Head of caudate nucleus (tissue), 42 donors: ENCODE measurements at places on chromosomes 3 and 15.
A peak's percentile ranks its signal among the peaks of the same experiment; 100 is the strongest.

DNA sequence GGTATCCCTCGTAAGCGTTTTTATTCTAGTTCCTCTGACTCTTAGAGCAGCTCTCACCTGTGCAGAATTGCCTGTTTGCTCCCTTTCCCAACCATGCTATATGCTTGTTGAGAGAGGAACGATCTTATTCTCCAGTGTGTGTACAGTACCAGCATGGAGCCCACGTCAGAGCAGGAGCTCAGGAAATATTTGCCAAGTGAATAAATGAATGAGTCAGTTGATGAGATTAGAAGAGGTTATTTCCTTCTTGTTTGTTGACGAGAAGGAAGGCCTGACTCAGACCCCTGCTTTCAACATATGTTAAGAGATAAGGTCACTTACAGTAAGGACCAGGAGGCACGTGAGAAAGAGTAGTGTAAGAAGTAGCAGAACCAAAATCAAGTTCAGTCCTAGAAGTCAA lies 106.3 kb upstream of the ABHD17C start:
- no peak for DNase-seq

DNA sequence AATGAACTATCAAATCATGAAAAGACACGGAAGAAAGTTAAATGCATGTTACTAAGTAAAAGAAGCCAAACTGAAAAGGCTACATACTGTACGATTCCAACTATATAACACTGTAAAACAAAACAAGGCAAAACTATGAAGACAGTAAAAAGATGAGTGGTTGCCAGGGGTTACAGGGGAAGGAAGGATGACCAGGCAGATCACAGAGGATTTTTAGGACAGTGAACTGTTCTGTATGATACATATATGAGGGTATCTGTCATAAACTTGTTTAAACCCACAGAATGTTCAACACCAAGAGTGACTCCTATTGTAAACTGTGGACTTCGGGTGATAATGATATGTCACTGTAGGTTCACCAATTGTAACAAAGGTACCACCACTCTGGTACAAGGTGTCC lies 60.6 kb downstream of the CHSY1 start:
- DNase-seq, result no peak

- DNase-seq, result no peak
Measured at GRCh38 chr3:102360183-102360860, 74.5 kb upstream of the ZPLD1 start.

- DNase-seq, result no peak
Measured at GRCh38 chr3:45412763-45413162, 24.4 kb downstream of the LARS2 start.

DNA sequence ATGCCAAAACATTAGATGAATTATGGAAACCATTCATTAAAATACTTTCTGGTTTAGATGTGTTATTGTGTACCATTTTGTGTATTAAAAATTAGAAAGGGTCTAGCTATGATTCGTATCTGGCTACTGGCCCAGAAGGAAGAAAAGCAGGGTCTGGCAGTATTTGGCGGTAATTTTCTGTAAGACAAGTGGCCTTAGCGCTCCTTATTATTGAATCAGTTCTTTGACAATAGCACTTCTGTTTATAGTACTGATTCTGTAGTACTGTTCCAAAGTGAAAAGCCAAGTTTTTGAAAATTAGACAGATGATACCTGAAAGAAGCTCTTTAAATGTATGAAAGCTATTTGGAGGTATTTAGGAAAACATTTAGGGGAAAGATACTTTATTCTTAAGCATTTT lies 10.2 kb downstream of the GLCE start:
- no peak for DNase-seq

- DNase-seq, result peak; percentile 50
Measured at GRCh38 chr3:125186261-125186787, 26.2 kb downstream of the SLC12A8 start.

- DNase-seq, result no peak
Measured at GRCh38 chr3:111714305-111714704, 119.2 kb upstream of the ZBED2 start.

- DNase-seq, result no peak
Measured at GRCh38 chr3:58639001-58639400, 27.6 kb downstream of the FAM3D start.

DNA sequence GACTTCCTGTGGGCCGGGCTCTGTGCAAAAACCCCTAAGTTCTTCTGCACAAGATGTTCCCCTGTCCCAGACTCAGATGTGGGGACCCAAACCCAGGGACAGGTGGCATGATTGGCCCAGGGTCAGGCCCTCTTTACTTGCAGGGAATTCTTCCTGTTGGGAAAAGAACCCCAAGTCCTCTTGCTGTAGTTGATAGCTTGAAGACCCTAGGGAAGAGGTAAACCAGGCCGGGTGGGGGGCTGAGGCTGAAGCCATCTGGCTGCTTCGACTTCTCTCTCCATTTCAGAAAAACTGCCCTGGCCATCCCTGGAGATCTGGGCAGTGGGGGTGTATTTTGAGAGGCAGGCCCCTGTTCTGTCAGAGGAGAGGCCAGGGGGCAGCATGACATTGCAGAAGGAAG lies 23.5 kb downstream of the SSUH2 start:
- no peak for DNase-seq

- no peak for DNase-seq
Measured at GRCh38 chr3:29324180-29324651, 43.3 kb downstream of the RBMS3 start.

- DNase-seq, result no peak
Measured at GRCh38 chr3:48957006-48957705, 32.9 kb upstream of the P4HTM start.

- no peak for DNase-seq
Measured at GRCh38 chr3:132829101-132829500, 106.9 kb upstream of the NPHP3 start.

DNA sequence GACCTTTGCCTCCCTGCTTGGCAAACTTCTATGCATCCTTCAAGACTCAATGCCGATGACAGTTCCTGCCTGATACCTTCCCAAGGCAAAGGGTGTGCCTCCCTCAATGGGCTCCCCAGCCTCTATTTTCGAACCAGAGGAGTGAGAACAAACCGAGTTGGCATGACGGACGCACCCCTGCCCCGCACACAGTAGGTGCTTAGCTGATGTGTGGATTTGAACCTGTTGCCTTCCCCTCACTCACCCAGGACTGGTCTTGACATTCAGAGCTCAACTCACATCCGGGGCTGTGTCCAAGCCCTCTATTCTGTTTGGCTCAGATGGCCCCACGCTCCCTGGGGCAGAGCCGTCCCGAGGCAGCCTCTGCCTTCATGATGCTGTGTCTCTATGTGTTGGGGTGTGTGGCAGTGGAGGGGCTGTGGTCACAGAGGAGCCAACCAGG lies 52.2 kb upstream of the SLC6A11 start:
- no peak for DNase-seq

DNA sequence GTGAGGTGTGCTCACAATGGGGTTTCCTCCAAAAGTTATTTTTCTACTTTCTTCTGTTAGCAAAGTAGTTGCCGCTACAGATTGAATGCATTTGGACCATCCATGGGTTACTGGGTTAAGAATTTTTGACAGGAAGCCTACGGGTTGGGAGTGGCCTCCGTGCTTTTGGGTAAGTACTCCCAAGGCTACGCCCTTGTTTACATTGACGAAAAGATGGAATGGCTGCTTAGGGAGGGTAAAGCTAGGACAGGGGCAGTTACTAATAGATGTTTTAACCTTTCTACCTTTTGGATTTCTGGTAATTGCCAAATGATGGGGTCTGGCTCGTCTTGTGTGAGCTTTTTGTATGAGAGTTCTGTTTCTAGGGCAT lies 20.4 kb upstream of the ATG7 start:
- no peak for DNase-seq

- no peak for DNase-seq
Measured at GRCh38 chr3:59535791-59536221, 486.0 kb upstream of the CFAP20DC start.

GRCh38 chr3:128804017-128804810 lies 75.2 kb upstream of the ACAD9 start:
- no peak for DNase-seq

GRCh38 chr3:1172644-1173043 lies 79.8 kb downstream of the CNTN6 start:
- no peak for DNase-seq

GRCh38 chr3:42601896-42602581 lies 1.6 kb downstream of the NKTR start:
- DNase-seq, result no peak

- no peak for DNase-seq
Measured at GRCh38 chr15:70608144-70608543, 155.2 kb downstream of the UACA start.

DNA sequence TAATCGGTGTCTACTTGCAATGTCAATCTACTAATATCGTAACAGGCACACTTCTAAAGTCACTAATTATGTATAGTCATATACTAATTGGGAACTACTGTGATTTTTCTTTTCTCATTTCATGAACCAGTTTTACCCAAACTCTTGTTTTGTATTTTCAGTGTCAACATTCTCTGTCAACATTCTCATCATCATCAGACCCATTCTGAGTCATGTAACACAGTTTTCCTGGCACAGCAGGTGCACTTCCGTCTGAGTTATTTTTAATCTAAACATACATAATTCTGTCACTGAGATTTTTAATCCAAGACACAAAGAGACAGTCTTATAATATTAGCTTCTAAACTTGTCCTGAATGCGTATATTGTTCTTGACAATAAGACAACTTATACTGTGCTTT lies 205.1 kb upstream of the EIF1B start:
- no peak for DNase-seq

DNA sequence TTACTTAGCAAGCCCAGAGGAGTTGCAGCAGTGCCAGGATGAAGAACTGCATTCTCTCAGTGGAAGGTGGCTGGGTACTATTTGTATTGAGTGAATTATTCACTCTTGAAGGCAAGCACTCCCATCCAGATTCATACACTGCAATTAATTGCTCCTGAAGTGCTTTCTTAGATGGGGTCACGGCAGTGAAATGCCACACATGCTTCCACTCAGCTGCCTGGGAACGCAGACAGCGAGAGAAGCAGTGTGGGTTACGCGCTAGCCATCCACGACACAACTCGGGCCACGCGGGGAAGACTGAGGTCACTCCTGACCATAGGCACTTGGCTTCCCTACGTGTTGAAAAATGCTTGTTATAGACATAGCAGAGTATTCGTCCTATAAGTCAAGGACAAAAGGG lies 30.8 kb upstream of the LMCD1 start:
- DNase-seq, result no peak

DNA sequence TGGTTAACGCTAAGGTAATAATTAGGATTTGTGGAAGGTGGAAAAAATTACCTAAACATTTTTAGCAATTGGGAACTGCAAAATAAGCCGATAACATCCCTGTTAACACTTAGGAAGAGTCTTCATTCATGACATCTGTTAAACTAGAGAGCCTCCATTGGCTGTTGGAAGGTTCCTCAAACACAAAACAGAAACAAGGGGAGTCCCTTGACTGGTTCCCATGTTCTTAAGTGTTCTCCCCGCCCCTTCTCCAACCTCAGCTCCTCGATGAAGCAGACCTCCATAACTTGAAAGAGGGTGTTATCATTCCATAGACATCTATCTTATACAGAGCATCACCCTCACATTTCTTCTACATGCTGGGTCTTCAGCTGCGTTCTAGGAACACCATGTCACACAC lies 2.5 kb downstream of the SLC22A13 start:
- DNase-seq, result no peak

DNA sequence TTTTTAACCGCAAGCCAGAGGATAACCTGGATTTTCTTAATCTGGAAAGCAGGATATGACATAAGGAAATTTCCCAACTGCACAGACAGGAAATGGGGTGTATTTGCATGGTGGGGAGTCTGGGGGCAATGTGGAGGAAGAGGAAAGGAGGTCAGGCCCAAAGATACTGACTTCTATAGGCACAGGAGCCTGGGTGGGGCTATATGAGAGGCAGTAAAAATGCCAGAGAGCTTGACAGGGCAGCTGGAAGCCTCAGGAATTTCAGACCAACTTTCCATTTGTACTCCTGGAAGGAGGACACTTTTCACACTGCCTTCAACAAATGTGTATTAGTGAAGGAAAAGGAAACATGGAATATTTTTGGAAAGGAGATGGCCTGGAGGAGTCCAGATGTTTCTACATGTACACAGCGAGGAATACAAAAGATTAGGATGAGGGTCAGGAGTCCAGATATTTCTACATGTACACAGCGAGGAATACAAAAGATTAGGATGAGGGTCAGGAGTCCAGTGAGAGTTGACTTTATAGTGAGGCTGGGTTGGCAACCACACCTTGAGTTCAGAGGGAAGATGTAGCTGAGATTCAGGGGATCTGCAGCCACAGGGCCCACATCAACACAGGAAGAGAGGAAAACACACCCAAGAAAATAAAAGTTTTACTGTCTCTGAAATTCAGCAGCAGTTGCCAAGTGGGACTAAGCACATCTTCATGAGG lies 111.9 kb upstream of the PTPRG start:
- DNase-seq, result no peak

GRCh38 chr3:180184816-180185215 lies 148.1 kb upstream of the PEX5L start:
- no peak for DNase-seq

- DNase-seq, result no peak
Measured at GRCh38 chr3:8639659-8640000, 5.0 kb downstream of the SSUH2 start.

GRCh38 chr3:155368786-155369185 lies 75.3 kb upstream of the STRIT1 start:
- no peak for DNase-seq

DNA sequence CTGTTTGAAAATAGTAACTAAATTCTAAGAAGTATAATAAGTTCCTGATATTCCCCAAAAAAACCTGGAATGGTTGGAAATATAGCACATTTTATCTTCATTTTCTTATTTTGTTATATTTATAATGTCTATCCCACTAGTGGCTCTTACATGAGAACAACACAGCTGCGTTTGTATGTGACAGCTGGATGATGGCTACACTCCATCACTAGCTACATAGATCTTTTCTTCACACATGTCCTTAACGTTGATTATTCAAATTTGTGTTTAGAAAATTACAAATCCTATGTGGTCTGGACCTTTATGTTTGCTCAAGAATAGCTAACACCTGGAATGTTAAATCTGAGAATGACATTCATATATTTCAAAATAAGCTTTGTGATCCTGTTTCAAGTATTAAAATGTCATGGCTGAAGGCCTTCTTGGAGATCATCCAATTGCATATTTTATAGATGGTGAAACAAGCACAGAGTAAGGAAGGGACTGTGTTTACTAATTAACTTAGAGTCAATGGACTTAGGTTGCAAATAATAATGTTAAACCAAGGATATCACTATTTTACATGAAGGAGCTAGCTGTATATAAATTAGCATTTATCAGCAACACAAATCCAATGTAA lies 60.8 kb downstream of the ATP13A5 start:
- DNase-seq, result no peak

GRCh38 chr3:118412503-118412902 lies 622.1 kb downstream of the IGSF11 start:
- DNase-seq, result no peak

GRCh38 chr3:23685541-23686258 lies 120.1 kb upstream of the UBE2E1 start:
- peak; percentile 78 for DNase-seq

GRCh38 chr3:114538211-114538610 lies 244.4 kb downstream of the TIGIT start:
- no peak for DNase-seq

DNA sequence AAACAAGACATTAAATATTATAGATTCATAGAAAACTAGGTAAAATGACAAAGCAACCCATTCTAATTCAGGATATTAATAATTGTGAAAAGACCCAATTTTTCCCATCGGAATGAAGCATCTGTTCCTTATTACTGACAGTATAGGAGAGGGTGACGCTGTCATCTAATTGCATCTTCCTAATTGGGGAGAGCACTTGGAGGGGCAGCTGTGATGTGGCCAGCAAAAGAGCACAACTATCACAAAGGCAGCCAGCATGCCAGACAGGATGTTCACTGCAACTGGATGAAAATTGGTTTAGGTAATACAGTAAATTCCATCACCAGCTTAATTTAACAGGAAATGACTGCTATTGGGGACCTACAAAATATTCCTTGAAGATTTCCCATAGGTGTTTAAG lies 21.9 kb upstream of the MINAR1 start:
- no peak for DNase-seq
